ENCODE measurements at places on chromosomes 16 and 17. TPM values are rescaled to one million over a fixed set of nuclear protein-coding genes. Genes with fewer than 3 reads are reported as not detected.

EFNB3 gene
- 1.4 TPM for total RNA-seq

DNA sequence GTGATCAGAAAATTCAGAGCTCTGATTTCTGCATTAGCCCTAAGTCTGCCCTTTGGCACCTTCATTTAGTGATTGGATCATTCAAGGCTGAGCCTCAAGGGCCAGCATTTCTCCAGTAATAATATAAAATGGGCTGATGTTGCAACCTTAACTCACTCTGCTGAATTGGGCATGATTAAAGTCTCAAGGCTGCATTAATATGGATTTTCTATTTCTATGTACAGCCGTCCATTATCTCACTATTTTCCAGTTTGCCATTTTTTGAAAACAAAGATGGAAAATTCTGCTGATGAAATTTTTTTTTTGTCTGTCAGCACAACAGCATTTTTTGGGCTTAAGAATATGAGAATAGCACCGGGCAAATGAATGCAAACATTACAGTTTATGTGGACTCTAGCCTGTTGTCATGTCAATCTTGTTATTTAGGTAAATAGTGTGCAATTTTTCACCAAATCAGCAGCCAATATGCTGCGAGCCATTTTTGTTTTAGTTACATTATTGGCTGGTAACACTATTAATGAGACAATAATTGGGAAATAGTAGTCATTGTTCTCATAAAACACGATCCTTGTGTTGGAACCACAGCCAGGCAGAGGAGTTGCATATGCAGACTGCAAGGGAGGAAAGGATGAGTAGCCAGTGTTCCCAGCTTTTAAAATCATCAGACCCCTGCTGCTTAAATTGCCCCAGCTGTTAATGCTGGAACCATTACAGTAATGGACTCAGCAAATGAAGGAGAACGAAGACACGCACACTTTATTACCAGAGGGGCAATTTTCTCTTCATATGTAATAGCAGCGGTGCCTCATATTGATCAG lies 10.5 kb downstream of the FTO start:
- DNase-seq: no peak

- no peak for DNase-seq
These were observed 43.6 kb upstream of the JPH3 start for GRCh38 chr16:87558682-87559081.

DNA sequence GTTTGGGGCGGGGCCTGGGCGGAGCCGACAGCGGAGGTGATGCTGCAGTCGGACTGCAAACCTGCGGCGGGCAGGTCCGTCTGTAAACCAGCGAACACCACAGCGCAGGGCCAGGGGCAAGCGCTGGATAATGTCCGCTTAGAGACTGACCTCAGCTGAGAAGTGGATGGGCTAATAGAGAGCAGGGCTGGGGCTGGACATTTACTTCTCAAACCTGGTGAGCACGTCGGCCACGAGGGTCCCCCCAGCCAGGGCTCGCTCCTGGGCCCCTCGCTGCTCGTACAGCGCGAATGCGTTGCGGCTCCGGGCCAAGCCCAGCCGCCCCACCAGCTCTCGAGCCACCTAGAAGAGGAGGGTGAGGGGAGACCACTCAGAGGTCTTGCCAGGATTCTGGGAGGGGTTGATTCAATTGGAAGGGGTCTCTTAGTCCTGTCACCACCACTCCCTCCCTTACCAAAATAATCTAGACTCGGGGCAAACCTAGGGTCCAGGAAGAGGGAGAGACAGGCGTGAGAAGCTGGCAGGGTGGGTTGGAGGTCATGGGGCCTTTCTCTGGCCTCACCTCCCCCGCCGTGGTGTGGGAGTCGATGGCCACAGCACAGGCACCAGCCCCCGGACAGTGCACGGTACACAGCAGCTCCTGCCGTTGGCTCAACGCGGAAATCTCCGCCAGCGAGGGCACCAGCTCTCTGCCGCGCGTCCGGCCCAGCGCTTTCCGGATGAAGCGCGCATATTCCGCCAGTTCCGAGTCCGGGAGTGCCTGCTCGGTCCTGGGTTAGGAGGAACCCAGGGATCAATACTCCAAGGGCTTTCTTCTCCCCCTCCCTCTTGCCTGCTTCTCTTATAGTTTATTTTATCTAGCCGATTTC lies 5.8 kb downstream of the PLEKHH3 start:
- no peak for DNase-seq

DNA sequence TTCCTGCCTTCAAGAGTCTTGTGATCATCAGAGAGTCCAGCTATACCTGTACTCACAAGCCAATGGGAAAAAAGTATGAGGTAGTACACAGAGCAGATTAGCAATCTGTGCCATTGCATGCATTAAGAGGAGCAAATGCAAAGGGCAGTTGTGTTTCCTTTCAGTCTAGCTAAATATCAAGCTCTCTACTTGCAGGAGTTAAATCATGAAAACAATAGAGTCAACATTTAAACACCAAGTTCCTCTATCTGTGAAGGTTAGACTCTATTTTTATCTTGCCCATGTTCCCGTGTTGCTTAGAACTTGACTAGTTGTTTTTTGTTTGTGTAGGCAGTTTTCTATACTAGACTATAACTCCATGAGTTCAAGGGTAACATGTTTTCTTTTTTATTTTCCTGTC lies 4.7 kb upstream of the FAM20A start:
- no peak for DNase-seq

DNA sequence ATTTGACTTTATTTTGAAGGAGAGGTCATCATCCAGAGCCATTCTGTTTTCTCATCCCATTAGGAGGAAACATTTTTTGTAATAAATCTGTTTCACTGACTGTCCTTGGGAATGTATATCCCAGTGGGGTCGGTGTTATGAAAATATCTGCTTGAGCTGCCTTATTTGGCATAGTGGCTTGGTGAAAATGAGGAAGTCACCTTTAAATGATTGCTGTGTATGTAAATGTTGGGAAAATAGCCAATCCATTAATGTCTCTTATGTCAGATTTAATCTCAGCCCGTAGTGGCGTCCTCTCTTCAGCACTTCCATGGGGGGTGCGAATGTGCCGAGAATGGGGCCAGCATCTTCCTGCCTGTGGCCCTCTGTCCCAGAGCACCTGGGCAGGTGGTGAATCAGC lies 57.6 kb downstream of the BANP start:
- DNase-seq: no peak

PVALEF gene
- total RNA-seq: not detected

- no peak for DNase-seq
These were observed 20.1 kb upstream of the NAT9 start for GRCh38 chr17:74796211-74796610.

DNA sequence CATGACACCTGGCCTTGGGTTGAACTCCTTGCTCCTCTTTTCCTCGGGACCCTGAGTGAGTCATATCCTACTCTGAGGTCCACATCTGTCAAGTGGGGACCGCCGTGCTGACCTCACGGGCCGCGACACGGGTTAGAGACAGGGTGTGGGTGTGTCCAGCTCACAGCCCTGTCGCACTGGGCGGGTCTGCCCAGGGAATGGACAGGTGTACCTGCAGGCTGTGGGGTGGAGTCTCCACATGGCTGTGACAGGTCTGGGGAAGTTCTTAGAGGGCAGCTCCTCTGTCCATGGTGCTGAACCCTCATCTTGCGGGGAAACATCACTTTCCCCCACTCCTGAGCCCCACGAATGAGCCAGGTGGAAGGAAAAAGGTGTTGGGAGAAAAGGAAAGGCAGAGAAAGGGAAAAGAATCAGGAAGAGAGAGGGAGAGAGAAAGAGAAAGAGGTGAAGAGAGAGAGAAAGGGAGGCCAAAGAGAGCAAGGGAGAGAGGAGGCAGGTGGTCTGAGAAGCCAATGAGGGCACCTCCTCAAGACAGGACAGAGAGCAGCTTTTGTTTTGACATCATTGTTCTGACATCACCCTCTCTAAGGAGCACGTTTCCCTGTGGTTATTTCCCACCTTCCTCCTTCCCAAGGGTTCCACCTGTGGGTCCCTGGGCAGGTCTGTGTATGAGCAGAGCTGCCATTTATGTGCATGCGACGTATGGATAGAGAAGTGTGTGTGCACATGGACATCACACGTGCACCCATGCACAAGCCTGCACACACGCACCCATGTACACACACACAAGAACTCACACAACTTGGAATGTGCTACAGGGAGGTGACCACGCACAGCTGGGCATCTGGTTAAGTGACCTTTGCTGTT lies 32.6 kb upstream of the CBFA2T3 start:
- peak; percentile 31 for DNase-seq

GRCh38 chr17:62787366-62787765 lies 20.7 kb downstream of the MARCHF10 start:
- DNase-seq: no peak

DNA sequence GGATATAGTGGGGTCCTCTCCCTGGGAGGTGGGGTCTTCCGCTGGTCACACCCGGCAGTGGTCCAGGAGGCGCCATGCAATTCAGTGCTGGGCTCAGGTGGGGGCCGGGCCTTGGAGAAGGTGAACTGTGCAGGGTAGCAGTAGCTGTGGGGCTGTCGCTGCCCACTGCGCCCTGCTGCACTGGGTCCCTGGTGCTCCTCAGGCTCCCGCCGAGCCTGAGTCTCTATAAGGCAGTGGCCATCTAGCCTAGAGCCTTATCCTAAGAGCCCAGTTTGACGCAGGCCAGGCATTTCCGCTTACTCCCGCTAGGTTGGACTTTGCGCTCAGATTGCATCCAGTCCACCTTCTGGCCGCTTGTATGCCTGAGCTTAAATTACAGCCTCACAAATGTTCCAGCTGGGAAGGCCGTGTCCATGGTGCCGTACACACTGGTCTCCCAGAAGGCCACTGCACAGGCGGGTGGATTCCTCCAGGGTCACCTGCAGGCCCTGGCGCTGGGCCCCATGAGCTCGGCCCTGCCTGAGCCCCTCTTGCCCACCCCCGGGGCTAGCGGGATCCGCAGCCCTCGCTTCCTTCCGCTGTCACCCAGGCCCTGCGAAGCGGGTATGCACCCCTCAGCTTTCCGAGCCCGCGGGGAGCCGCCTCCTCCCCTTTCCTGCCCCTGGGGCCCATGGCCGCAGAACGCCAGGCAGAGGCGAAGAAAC lies 1762.2 kb downstream of the TP53TG3F start:
- DNase-seq: no peak

SCARF1 gene
- total RNA-seq: 0.40 TPM

DNA sequence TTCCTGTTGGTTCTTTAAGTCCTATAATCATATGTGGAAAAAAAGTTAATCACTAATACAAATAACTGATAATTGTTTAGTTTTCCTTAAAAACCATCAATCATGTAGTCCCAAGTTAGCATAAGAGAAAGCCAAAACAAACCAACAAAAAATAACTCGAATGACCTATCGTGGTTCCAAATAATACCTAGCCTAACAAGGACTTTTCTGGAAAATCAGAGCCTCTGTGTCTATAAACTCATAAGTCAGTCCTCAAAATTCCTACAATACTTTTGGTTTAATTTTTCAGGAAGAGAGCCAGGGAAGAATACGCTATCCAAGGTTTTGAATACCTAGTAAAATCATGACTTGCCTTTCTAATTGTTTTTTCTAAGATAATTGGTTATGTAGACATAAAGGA lies 975.3 kb upstream of the SOX9 start:
- DNase-seq: no peak

HSF4 gene
- 34.8 TPM for total RNA-seq

MYH1 gene
- total RNA-seq: not detected

FSCN2 gene
- total RNA-seq: not detected

- no peak for DNase-seq
These were observed 345.3 kb upstream of the TNRC6C start for GRCh38 chr17:77613218-77613617.

OTOA gene
- total RNA-seq: 0.17 TPM

DNA sequence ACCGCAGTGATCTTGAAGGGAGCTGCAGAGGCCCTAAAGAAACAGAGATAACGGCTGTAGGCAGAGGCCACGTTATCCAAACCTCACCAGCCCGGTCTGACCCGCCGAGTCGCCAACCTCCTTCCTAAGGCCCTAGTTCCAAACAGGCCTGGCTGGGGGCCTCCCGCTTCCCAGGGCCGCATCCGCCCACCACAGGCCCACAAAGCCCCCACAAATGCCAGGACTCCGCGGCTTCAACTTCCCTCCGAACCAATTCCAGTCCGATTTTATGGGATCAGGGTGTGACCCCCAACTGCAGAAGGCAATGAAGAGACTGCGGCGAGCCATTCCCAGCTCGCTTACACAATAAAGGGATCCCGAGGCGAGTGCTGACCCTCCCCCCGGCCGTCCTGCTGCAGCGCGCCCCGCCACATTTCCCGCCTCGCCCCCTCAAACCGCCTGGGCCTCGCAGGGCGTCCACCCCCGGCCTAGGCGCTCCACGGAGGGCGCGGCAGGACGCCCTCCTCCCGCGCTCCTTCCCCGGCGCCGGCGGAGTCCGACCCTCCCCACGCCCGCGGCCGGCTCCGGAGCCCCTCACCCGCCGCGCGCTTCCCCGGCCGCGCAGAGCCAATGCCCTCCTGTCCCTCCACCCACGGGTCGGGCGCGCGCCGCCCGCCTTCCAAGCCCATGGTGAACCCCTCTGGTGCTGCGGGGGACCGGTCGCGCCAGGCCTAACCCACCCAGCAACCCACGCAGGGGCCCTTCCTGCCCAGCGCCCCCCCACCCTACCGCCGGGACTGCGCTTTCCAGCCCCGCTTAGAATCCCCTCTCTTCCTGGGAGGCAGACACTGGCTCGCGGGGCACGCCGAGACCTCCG lies 926 bp downstream of the MYH10 start:
- DNase-seq: peak; percentile 42

GRCh38 chr17:5667871-5668270 lies 83.6 kb upstream of the NLRP1 start:
- peak; percentile 18 for DNase-seq

PRAC2 gene
- total RNA-seq: not detected

- no peak for DNase-seq
These were observed 593.7 kb downstream of the KCNJ2 start for GRCh38 chr17:70763018-70763417.

DNA sequence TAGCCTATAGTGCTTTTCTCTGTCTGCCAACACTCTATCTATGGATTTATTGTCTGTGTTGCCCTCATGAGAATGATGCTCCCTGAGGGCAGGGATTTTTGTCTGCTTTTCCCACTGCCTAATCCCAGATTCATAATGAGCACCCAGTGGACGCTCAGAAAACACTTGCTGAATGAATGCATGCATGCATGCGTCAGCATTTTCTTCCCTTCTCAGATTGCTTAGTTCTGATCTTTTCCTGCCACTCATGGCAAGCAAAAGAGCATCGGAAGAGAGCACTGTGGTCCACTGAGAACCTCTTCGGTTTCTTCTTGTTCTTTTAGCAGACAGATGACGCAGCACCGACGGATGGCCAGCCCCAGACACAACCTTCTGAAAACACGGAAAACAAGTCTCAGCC lies 246.8 kb downstream of the RBFOX1 start:
- no peak for DNase-seq

GRCh38 chr17:7393613-7394451 lies 493 bp downstream of the PLSCR3 start:
- peak; percentile 33 for DNase-seq
